Stimulated activated CD8-positive, alpha-beta memory T cell treated with anti-CD3 and anti-CD28 coated beads, Interleukin-7, amount 100 ng/mL, for 24 hours (primary cell): ENCODE measurements at places on chromosomes 12 and 14.

- no peak for DNase-seq
Measured at GRCh38 chr12:91397866-91398532, 215.4 kb upstream of the DCN start.

DNA sequence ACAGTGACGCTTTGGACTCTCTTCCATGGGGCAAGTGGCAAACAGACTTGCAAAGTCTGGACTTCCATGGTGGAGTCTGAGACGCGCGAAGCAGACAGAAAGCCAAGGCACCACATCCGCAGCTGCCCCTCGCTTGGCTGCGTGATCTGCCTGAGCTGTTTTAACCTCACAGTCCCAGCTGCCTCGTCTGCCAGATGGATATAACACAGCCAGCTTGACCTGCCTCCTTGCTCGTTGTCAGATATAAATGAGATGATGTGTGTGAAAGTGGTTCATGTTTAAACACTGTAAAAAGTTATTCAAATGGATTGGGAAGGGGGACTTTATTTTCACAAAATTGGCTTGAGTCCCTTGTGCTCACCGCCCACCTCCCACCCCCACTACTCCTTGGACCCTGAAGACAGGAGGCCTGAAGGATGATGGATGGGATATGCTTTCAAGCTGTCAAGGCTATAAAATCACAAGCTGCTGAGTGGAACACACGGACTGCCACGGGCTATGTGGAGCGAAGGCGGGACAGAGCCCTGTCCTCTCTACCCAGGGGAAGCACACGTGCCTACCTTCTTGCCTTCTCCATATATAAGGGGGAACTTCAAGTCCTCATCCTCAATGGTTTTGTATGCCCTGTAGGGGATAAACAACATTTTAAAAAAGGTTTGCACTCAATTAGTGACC, 226.9 kb downstream of the MON2 start:
- no peak for DNase-seq

DNA sequence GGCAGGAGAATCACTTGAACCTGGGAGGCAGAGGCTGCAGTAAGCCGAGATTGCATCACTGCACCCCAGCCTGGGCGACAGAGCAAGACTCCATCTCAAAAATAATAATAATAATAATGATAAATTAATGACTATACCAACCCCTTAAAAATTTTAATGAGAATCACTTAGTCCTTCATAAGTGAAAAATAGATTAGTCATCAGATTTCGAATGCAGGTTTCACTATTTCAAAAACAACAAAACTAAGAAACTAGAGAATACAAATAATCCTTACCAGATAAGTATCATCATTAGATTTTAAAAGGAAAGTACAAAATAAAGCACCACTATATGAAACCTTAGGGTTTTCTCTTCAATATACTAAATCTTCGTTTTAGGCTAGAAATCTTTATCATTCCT, 62.3 kb downstream of the CEP83 start:
- no peak for DNase-seq

- no peak for DNase-seq
Measured at GRCh38 chr14:73237786-73238423, 599 bp downstream of the PAPLN start.

DNA sequence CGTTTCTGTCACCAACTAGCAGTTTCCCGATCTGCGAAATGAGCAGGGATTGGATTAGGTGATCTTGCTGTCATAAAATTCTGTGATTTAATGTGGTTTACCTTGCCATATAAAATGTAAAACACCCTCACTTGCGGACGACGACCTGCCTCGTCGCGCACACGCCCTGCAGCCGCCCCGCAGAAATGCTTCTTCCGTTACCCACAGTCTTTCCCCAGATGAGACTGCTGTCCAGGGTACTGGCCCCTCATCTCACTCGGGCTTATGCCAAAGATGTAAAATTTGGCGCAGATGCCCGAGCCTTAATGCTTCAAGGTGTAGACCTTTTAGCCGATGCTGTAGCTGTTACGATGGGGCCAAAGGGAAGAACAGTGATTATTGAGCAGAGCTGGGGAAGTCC, 17.7 kb upstream of the FOXJ2 start:
- DNase-seq = no peak

DNA sequence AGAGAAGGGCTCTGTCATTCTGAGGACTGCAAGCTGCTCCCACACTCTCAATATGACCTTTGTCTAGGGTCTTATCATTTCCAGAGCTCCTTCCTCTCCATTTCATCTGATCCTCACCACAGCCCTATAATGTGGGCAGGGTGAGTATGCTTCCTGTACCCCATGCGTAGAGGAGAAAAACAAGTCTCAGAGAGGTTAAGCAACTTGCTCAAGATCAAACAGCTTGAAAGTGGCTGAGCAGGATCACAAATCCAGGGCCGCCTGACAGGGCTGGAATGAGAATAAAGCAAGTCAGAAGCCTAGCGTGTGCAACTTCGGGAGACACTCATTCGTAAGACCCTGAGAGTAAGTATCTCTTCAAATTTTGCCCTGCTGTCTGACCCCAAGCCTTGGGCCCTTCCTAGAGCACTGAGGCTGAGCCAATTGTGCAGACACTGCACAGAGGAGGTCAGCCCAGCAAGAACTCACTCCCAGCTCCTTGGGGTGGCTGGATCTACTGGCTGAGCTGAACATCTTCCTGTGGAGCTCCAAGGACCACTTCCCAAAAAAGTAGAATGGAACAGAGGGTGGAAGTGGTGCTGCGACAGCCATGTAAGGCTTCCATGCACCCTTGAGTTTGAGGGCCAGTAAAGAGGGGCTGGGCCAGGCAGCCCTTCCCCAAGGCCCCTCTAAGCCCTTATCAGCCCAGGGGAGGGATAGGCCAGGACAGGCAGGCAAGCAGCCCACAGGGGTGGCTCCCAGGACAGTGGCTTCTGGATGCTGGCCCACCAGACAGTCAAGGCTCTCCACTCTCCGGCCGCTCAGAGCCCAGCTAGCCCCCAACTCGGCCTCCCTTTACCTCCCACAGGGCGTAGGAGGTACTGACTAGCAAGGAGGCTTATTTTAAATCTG, 10.5 kb downstream of the ZFP36L1 start:
- DNase-seq = no peak

DNA sequence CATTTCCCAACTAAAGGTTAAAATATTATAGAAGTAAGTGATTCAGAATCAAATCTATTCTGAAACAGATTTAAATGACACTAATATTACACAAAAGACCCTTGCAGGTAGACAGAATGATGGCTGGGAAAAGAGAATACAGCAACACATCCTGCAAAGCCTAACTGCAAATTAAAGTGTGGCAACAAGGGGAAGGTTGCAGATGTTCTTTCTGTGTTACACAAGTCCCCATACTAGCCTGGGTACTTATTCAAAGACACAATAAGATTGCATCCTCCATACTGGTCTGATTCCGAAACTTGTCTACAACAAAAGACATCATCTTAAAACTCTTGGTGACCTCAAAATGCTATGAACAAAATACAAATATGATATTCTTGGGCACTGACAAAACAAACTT, 50.5 kb downstream of the R3HDM2 start:
- no peak for DNase-seq

GRCh38 chr12:132310181-132311040, 19.0 kb downstream of the GALNT9 start:
- no peak for DNase-seq

- no peak for DNase-seq
Measured at GRCh38 chr12:122363782-122364181, 58.7 kb downstream of the CLIP1 start.

DNA sequence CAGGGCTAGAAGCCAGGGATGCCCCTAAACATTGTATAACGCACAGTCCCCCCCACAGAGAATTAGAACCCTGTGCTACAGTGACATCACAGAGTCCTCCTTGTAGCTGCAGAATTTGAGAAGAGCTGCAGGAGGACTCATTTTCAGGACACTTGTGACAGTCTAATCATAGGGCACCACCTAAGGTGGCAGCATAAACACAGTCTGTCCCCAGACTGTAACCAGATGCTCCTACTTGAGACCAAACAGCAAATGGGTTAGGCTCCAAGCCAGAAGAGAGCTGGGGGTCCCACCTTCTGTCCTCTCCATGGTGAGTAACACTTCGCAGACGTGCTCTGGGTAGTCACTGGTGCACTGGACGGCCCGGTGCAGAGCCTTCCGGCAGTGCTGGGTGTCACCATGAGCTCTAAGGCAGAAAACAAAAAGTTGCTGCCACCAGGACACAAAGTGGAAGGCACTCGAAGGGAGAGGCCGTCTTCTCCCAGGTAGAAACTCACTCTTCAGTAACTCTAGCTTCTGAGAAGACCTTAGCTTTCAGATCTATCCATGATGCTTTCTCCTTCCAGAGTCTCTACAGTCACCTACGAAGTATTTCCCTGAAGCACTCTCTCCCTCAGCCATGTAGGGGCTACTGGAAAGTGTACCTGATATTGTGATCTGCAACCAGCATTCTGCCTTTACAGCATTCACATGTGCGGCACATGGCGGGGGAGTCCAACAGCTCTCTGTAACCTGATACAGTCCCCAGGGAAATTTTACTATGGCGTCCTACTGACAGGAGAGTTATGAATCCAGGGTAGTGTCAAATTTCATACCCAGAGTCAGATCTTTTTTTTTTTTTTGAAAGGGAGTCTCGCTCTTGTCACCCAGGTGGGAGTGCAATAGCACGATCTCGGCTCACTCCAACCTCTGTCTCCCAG, 17.1 kb downstream of the FICD start:
- DNase-seq = no peak
